ENCODE measurements at places on chromosomes 16 and 17.

DNA sequence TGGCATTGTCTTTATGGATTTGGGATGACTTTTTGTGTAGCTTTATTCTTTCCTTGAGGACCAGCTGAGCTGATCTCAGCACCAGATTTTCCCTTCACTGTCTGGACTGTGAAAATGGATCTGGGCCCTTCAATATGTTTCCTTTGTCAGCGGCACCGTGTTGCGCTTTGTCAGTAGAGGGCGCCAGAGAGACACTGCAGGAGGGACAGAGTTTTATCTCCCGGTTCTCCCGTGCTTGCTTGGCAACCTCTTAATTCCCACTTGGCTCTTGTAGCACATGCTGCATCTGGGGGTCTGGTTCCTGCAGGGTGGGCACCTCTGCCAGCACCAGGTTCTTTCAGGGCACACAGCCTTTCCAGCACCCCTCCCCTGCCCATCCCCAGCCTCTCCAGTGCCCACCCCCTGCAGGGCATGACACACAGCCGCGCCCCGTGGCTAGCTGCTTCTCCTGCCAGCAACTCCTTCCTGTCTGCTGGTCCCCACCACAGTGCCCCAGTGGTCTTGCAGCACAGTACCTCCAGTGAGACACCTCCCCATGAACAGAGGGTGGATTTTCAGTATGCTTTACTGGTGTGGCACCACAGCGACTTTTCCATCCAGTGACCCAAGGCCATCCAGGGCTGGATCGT lies 19.6 kb downstream of the OR1D5 start:
- DNase-seq: no peak

DNA sequence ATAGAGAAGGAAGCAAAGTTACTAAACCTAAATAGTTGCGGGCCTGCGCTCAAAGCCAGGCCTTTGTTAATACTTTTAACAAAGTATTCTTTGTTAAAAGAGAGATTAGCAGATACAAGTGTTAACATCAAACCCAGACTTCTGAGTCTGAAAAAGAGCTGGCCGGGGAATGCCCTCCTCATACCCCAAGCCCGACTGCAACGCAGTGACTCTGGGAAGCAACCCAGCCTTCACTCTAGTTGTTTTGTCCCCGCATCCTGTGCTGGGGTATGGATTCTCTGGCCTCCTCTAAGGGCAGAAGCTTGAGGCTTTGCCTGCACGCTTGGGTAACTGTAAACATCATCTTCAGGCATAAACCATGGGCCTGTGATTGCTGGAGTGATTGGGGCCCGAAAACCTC lies 48.3 kb downstream of the ADCY7 start:
- no peak for DNase-seq

DNA sequence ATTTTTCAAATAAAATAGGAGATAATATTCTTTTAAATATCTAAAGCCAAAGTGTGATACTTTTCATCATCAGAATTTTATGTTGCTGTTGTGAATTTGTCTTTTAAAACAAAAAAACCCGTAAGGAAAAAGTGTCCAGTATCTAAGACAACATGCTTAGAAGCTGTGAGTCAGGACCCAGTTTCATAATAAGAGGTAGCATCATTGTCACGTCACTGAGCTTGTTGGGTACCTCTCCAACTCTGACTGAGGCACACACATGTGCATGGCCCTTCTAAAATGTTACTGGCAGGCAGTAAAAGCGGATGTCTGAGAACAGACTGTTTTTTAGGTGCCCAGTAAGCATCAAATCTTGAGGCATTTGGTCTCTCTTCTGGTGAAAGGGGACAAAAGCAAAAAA lies 2.5 kb downstream of the CIAPIN1 start:
- DNase-seq: no peak

DNA sequence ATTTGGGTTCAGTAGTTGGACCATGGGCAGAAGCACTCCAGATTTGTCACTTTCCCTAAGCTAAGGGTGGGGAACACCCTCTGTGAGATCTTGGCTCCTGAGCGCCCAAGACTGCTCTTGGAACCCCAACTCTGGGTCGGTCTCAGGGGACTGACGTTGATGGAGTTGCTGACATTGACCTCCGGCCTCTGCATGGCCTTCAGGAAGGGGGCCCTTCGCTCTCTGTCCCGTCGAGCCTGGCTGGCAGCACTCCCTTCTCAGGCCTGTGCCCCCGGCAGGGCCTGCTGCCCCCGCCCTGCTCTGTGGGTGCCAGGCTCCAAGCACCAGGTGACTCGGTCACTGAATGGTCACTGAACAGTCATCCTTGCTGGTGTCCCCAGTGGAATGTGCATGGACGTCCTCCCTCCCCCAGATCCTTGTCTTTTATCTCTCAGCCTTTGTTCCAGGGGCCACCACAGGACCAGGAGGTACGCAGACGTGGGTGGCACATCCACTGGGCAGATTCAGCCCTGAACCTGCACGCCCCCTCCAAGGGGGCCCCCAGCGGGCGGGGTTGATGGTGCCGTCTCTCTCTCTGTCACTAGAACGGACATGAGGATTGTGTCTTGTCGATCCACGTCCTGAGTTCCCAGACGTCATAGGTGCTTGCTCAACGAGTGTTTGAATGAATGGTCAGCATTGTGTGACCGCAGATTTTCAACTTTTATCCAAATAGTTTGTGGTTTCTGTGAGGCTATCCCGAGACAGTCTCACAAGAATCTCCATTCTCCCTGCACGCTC lies 314.5 kb downstream of the SEC14L1 start:
- no peak for DNase-seq

GRCh38 chr17:59345476-59345875 lies 14.0 kb downstream of the YPEL2 start:
- DNase-seq: no peak

GRCh38 chr17:58630883-58631522 lies 60.8 kb downstream of the TEX14 start:
- DNase-seq: peak; percentile 22

- DNase-seq: no peak
Measured at GRCh38 chr17:18382441-18383078, 5.0 kb downstream of the EVPLL start.

GRCh38 chr17:66549311-66549704 lies 246.9 kb downstream of the PRKCA start:
- DNase-seq: no peak

DNA sequence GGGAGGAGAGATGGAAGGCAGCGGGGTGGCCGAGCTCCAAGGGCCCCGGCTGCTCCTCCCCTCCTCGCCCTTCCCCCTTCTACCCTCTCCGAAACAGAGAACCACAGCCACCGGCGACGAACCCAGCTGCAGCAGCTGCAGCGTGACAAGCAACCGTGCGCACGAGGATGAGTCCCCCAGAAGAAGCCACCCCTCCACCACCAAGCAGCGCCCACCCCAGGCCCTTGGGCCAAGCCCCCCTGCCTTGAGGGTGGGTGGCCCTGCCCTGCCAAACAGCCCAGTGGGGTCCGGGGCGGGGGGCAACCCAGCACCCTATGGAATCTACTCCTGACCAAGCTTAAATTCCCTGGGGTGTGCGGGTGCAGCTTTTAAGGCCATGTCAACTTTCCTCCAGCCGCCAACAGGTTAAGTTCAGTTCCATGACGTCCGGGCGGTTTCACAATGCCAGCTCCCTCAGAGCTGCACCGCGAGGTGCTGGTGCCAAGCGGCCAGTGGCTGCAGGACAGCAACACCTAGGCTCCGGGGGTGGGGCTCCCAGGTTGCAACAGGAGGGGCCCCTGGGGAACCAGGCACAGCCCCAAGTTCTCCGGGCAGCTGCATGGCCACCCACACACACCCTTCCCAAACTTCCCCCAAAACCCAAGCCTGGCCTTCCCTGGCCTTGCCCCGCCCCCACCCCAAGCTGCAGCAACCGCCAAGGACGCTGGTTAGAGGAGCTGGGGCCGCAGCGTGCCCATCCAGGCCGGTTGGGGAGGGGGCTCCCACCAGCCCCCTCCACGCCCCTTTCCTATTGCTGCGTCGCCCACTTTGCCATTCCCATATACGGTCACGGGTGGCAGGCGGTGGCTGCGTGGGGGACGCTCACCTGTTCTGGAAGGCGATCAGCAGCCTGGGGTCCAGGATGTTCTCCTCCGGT lies 2.0 kb downstream of the CBX4 start:
- peak; percentile 42 for DNase-seq

All from stimulated activated CD4-positive, alpha-beta T cell treated with anti-CD3 and anti-CD28 coated beads, Interleukin-12 subunit alpha, Interleukin-12 subunit beta, amount 100 ng/mL, for 24 hours (primary cell).